Progenitor cell of endocrine pancreas (in vitro differentiated cells): ENCODE measurements at places on chromosomes 16 and 17.

- DNase-seq, result no peak
Measured at GRCh38 chr16:17784073-17784472, 313.3 kb upstream of the XYLT1 start.

DNA sequence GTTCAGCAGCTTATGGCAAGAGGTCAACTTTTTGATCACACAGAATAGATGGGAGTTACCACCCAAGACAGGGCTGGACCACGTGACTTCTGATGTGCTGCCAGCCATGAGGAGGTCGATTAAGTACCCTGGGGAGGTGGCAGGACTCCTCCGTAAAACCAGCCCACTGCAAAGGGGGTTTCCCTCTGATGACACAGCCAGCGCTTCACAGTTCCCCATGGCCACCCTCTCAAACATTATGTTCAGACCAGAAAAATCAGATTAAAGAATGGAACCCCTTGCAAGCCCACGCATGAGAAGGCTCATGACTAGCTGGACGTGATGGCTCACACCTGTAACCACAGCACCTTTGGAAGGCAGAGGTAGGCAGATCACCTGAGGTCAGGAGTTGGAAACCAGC, 222.9 kb downstream of the CPPED1 start:
- no peak for DNase-seq

- no peak for DNase-seq
Measured at GRCh38 chr17:37762666-37763065, 17.8 kb upstream of the HNF1B start.

DNA sequence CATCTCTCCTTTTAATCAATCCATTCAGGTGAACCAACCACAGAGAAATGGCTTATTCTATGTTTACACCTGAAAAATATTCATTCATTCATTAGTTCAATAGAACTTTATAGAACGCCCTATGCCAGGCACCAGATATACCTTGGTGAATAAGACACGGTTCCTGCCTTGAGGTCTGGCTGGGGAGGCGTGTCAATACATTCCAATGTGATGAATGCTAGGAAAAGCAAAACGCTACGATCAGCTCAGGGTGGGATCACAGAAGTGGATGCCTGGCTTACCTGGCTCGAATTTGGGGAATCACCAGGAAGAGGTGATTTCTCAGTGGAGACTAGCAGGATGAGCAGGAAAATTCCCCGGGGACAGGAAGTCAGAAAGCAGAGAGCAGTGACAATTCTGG, 17.5 kb upstream of the WFIKKN2 start:
- DNase-seq, result no peak

DNA sequence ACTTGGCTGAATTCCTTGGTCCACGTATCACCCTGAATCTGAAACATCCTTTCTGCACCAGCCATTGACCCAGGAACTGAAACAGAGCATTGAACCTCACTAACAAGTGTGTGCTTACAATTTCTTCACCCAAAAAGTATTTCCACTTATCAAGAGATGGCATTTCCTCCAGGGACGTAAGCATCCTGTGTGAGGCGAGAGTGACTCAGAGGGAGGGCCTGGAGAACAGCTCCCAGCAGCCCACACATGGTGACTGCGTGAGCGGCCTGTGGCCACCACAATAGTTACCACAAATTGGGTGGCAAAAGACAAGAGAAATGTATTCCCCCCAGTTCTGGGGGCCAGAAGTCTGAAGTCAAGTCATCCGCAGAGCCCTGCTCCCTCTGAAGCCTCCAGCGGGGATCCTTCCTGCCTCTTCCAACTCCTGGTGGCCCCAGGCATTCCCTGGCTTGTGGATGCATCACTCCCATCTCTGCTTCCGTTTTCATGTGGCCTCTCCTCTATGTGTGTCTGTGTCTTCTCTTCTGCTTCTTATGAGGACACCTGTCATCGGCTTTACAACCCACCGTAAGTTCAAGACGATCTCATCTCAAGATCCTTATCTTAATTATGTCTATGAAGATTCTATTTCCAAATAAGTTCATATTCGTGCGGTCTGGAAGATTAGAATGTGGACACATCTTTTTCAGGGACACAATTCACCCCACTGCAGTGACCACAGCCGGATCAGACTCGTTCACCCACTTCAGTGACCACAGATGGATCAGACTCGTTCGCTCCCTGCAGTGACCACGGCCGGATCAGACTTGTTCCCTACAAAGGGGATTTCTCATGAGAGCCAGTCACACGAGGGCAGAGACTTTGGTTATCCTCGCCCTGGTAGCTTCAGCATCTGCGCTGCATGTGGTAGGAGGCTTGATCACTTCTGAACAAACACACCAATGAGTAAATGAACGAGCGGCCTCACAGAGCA, 122.6 kb upstream of the FOXF1 start:
- no peak for DNase-seq
